ENCODE measurements at places on chromosomes 16 and 17. TPM values are rescaled to one million over a fixed set of nuclear protein-coding genes. Genes with fewer than 3 reads are reported as not detected.
A peak's percentile ranks its signal among the peaks of the same experiment; 100 is the strongest.

Gene ALOX12B
- polyA plus RNA-seq = 0.32 TPM

Gene HSD17B1
- polyA plus RNA-seq = 3.9 TPM

- DNase-seq = no peak
These were observed 266.4 kb downstream of the MAF start for GRCh38 chr16:79334127-79334526.

DNA sequence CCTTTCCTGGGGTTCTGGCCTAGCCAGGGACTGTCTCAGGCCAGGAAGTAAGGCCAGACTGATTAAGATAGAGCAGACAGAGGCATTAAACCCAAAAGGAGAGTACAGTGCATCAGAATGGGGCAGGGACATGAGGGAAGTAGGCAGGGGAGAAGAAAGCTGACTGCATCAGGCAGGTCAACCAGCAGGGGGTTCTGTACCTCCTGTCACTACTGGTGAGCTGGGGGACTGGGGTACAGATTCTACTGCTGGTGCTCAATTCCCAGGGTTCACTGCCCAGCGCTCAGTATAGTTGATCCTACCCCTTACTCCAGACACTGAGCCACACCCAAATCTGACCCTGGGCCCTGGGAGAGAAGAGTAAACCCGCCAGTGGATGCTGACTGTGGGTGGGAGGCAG lies 12.9 kb upstream of the MTMR4 start:
- no peak for DNase-seq

GRCh38 chr17:65537845-65538674 lies 23.4 kb downstream of the AXIN2 start:
- no peak for DNase-seq

DNA sequence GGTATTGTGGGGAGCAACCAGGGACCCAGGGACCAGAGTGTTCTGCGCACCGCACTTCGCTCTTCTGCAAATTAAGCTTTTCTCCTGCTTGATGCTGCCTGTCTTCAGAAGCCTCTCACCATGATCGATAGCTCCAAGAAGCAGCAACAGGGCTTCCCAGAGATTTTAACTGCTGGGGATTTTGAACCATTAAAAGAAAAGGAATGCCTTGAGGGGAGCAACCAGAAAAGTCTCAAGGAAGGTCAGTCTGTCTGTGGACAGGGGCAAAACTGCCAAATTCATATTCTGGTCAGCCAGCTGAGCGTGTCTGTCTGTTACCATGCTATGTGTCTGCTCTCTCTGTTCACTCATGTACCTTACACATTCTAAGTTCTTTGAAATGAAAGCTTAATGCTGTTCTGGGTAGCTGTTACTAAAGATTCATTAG lies 115.7 kb downstream of the MRTFB start:
- no peak for DNase-seq

- no peak for DNase-seq
These were observed 114.6 kb upstream of the MED13 start for GRCh38 chr17:62179525-62180161.

- DNase-seq = no peak
These were observed 23.7 kb upstream of the XYLT2 start for GRCh38 chr17:50322271-50322670.

DNA sequence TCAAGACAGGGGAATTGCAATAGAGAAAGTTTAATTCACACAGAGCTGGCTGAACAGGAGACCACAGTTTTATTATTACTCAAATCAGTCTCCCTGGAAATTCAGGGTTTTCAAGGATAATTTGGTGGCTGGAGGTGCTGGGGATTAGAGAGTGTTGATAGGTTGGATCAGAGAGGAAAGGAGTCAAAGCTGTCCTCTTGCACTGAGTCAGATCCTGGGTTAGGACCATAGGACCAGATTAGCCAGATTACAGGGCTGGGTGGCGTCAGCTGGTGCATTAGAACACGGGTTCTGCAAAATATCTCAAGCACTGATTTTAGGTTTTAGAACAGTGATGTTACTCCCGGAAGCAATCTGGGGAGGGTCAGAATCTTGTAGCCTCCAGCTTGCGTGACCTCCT lies 1.8 kb upstream of the NSMCE1 start:
- DNase-seq = no peak

Gene GLIS2
- polyA plus RNA-seq = 23.9 TPM

Gene KRTAP4-6
- polyA plus RNA-seq = not detected

- peak; percentile 25 for DNase-seq
These were observed 9.4 kb upstream of the MAP2K3 start for GRCh38 chr17:21275047-21275578.

Gene DNAAF8
- 1.2 TPM for polyA plus RNA-seq

DNA sequence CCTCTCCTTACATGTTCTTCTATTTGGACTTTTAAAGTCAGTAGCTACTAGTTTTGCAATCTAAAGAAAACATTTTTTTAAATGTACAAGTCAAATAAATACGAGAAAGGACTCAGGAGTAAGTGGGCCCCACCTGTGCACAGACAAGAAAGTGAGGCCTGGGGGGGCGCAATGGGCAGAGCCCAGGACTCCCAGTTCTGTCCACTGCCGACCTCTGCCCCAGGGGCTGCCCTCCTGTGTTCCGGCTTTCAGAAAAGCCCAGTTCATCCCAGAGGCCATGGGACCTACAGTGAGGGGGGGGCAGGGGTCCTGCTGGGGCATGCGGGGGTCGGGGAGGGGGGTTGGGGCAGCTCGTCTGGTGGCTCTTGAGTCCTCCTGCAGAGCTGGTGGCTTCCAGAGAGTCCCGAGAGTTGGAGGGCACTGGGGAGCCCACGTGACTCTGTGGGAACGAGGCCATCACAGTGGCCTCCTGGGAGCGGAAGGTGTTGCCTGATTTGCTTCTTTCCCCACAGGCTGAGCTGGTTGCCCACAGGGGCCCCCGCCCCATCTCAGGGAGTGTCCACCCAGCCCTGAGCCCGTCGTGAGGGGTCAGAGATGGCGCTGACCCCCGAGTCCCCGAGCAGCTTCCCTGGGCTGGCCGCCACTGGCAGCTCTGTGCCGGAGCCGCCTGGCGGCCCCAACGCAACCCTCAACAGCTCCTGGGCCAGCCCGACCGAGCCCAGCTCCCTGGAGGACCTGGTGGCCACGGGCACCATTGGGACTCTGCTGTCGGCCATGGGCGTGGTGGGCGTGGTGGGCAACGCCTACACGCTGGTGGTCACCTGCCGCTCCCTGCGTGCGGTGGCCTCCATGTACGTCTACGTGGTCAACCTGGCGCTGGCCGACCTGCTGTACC lies 2.4 kb downstream of the UTS2R start:
- DNase-seq = no peak

- peak; percentile 45 for DNase-seq
These were observed 14.7 kb upstream of the PLLP start for GRCh38 chr16:57299009-57299718.

GRCh38 chr16:24784121-24784520 lies 54.7 kb downstream of the TNRC6A start:
- DNase-seq = no peak

GRCh38 chr17:81240761-81241160 lies 1.6 kb downstream of the NDUFAF8 start:
- no peak for DNase-seq

Gene RCVRN
- 0.17 TPM for polyA plus RNA-seq

DNA sequence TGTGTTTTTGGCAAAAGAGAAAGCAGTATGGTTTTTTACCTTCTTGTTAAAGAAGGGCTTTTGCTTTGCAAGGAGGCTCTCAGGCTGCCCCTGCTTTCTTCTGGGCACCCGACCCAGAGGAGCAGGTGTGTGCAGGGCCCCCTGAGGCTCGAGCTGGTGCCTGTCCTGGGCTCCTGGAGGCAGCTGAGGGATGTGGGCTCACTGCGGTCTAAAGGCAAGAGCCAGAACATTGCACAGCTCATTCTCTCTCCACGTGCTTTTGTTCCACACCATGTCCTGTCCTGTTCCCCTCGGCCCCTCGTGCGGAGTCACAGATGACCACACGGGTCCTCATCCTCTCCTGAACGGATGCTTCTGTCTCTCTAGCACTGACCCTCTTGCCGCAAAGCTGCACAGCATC lies 36.7 kb upstream of the CAPN15 start:
- peak; percentile 44 for DNase-seq

GRCh38 chr17:7486181-7486580 lies 2.0 kb downstream of the POLR2A start:
- DNase-seq = no peak

Gene CMTM3
- polyA plus RNA-seq = 80.3 TPM

DNA sequence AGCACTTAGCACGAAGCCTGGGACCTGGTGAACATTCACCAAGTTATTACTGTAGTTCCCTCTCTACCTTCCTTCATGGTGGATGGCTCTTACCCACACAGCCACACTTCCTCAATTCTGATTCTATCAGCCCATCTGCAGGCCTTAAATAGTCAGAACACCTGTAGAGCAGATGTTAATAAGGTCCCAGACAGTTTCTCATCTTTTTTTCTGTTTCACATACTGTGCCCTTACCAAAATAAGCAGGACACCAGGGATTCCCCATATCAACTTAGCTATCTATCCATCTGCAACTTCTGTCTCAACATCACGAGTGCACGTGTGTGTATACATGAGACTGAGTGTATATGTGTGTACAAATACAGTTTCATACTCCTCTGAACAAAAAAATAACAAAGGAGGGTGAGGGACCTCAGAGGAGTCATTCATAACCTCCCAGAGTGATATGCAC lies 2.8 kb downstream of the RECQL5 start:
- DNase-seq = no peak

GRCh38 chr17:67606471-67606870 lies 111.3 kb upstream of the NOL11 start:
- DNase-seq = no peak

- DNase-seq = no peak
These were observed 2339.5 kb downstream of the TP53TG3F start for GRCh38 chr16:35798885-35799426.

- DNase-seq = no peak
These were observed 62.3 kb downstream of the TMEM100 start for GRCh38 chr17:55660178-55660886.

DNA sequence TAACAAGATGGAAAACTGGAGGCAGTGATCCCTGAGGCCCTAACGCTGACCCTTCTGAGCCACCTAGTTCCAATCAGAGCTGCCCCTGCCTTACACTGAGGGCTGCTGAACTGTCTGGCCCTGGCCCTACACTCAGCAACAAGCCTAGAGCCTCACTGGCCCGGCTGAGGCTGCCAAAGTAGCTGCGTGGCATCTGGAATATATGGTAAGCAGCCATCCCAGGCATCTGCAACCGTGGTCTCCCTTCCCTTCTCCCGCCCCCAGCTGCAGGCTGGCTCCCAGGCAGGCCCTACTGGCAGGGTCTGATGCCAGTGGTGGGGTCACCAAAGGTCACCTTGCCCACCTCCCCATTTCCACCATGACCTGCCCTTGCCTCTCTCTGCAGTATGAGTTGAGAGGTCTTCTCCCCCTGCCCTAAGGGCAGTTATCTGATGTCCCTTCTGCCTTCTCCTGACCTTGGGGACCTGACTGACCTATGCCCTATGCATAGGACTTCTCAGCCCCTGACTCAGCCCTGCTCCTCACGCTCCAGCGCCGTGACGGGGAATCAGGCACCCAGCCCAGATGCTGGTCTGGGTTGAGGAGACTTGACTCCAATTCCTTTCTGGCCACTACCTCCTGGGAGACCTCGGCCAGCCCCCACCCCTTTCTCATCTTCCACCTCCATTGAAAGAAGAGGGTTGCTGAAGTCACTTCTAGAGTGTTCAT lies 45.3 kb downstream of the CPNE2 start:
- peak; percentile 28 for DNase-seq

Gene TAX1BP3
- polyA plus RNA-seq = 77.2 TPM

Gene TCAP
- polyA plus RNA-seq = 1.9 TPM

- no peak for DNase-seq
These were observed 64.5 kb upstream of the MED9 start for GRCh38 chr17:17412326-17412725.

DNA sequence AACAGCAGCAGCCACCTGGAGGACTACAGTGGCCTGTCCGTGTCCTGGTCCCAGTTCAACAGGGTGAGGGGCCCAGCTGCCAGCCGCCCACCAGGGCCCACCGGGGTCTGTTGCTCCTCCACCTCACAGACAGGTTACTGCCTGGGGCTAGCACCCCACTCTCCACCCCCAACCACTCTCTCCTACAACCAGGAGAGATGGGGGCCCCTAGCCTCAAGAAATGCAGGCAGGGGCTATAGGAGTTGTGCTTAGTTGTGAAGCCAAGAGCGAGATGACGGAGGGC lies 18.0 kb downstream of the STAT5A start:
- DNase-seq = no peak

Gene ASGR1
- polyA plus RNA-seq = 11.3 TPM

DNA sequence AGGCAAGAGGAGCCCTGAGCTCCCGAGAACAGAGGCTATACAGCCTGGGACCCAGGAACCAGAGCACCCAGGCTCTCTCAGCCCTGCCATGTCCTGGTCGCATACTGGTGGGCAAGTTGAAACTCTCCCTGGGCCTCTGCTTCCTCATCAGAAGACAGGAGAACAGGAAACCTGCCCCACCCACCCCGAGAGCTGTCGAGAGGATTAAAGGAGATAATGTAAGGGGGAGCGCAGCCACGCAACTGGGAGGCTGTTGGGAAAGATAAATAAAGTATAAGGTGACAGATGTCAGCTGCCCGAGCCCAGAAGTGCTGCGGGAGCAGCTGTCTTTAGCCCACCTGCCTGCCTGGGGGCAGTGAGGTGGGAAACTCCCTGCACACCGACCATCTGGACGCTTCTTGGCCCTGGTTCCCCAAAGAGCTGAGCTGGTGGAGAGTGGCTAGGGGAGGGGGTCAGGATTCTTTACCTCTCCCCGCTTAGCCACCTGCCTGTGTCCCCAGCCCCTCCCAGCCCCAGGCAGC lies 6.8 kb downstream of the KIF19 start:
- DNase-seq = no peak

Gene RAB11FIP4
- 8.0 TPM for polyA plus RNA-seq

DNA sequence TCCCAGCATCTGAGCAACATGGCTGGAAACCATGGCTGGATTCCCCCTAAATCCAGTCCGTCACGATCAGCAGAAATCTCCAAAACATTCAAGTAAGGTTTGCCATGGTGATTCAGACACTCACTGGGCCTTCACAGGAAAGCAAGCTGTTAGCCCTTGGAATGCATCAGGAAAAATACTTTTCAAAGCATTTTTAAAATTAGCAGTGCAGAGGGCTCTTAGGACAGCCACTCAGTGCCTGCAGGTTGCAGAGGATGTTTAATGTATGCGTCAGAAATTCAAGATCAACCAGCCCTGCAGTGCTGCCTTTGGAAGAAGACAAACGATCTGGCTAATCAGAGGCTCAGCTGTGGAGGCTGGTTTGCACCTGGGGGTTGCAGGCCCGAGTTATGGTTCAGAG lies 50.3 kb downstream of the FOXL1 start:
- no peak for DNase-seq

- no peak for DNase-seq
These were observed 118.6 kb upstream of the TNRC6C start for GRCh38 chr17:77839698-77840512.
